Osteocyte (in vitro differentiated cells): ENCODE measurements at places on chromosomes 7 and 10. TPM values are rescaled to one million over a fixed set of nuclear protein-coding genes. Genes with fewer than 3 reads are reported as not detected.

- peaks cover 4% of the 10 kb centered on the region for H3K36me3 ChIP-seq
- H3K4me3 ChIP-seq: peak overlapping the region; percentile 60
- H3K4me1 ChIP-seq: peaks cover 65% of the 10 kb centered on the region
- DNase-seq: no peak
- H3K27me3 ChIP-seq: no peaks in the 10 kb centered on the region
- H3K27ac ChIP-seq: no peak overlapping the region
Observed at GRCh38 chr10:79244068-79244442, 103.2 kb upstream of the PPIF start.

GRCh38 chr10:11179516-11180105, 161.9 kb downstream of the CELF2 start:
- DNase-seq: no peak
- H3K4me3 ChIP-seq: no peak overlapping the region
- no peaks in the 10 kb centered on the region for H3K4me1 ChIP-seq
- no peak overlapping the region for H3K27ac ChIP-seq
- no peaks in the 10 kb centered on the region for H3K27me3 ChIP-seq

GRCh38 chr7:55109404-55110167, 90.8 kb downstream of the EGFR start:
- DNase-seq: no peak
- no peak overlapping the region for H3K4me3 ChIP-seq
- no peak overlapping the region for H3K27ac ChIP-seq
- no peaks in the 10 kb centered on the region for H3K36me3 ChIP-seq
- H3K4me1 ChIP-seq: peaks cover 40% of the 10 kb centered on the region

The TPK1 gene
- total RNA-seq: 4.2 and 5.6 TPM in 2 replicates

DNA sequence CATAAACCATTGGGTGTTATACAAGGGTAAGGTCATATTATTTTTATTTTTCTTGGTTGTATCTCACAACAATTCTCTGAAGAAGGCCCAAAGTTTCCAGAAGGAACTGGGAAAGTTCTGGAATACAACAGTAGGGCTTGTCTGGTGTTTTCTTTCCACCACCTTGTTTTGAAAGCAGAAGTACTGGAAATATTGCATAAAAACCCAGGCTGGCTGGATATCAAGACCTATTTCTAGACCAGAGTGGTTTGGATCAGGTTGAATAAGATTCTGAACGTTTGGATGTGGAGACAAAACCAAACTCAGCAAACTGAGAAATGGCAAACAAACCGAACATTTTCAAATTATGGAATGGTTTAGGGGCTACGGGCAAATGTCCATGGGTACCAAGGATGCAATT, 182.6 kb upstream of the FZD8 start:
- DNase-seq: no peak
- H3K27me3 ChIP-seq: peaks cover 18% of the 10 kb centered on the region
- H3K4me3 ChIP-seq: no peak overlapping the region
- peaks cover 20% of the 10 kb centered on the region for H3K4me1 ChIP-seq
- no peak overlapping the region for H3K27ac ChIP-seq
- no peaks in the 10 kb centered on the region for H3K36me3 ChIP-seq

DNA sequence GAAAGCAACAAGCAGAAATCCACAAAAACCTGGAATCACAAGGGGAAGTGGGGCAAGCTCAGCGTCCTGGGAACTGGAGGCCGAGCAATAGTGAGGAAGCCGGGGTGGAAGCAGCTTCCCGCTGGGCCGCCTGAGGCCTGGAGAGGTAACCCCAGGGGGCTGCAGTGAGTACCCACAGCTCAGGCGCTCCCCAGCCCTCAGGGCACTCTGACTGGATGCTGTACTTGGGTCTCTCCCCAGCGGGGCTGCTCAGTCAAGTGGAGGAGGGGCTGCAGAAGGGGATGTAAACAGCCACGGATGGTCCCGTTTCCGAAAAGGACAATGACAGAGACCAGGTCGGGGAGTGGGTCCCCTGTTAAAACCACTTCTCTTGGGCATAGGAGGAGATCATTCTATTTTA, 50.3 kb downstream of the SLIT1 start:
- H3K36me3 ChIP-seq: no peaks in the 10 kb centered on the region
- peaks cover 4% of the 10 kb centered on the region for H3K4me1 ChIP-seq
- no peak overlapping the region for H3K4me3 ChIP-seq
- no peak overlapping the region for H3K27ac ChIP-seq
- no peak for DNase-seq

DNA sequence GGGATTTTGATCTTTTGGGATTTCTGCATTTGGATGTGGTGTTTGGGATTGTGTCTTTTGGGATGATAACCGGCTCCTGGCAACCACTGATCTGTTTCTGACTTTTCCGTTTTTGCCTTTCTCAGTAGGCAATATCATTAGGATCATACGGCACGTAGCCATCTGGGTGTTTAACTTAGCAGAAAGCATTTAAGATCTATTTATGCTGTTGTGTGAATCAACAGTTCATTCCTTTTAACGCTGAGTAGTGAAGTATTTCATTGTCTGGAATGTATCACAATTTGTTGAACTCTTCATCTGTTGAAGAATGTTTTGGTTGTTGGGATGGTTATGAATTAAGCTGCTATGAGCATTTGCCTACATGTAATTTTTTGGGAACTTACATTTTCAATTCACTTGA, 459.6 kb downstream of the SDK1 start:
- no peak overlapping the region for H3K4me3 ChIP-seq
- no peak for DNase-seq
- H3K4me1 ChIP-seq: peaks cover 24% of the 10 kb centered on the region
- peak overlapping the region; percentile 27 for H3K27ac ChIP-seq
- H3K36me3 ChIP-seq: no peaks in the 10 kb centered on the region
- no peaks in the 10 kb centered on the region for H3K27me3 ChIP-seq

DNA sequence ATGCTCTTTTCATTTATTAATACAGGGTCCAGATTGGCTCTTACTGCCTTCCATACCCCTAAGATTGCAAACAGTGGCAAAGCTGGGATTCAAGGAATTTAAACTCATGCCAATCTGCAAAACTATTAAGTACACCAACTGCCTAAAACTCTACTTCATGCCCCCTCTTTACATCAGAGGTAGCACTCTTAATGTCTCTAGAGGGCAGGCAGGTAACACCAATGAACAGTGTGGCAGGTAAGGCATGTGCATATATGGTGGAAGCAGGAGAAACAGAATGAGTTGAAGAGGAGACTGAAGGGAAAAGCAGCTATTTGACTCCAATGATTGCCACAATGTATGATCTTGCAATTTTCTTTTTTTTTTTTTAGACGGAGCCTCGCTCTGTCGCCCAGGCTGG, 156.7 kb downstream of the BTAF1 start:
- H3K4me3 ChIP-seq: no peak overlapping the region
- H3K36me3 ChIP-seq: peaks cover 16% of the 10 kb centered on the region
- H3K4me1 ChIP-seq: peaks cover 2% of the 10 kb centered on the region

The TMEM176A gene
- not detected in 2 replicates for total RNA-seq

The FFAR4 gene
- not detected in 2 replicates for total RNA-seq

DNA sequence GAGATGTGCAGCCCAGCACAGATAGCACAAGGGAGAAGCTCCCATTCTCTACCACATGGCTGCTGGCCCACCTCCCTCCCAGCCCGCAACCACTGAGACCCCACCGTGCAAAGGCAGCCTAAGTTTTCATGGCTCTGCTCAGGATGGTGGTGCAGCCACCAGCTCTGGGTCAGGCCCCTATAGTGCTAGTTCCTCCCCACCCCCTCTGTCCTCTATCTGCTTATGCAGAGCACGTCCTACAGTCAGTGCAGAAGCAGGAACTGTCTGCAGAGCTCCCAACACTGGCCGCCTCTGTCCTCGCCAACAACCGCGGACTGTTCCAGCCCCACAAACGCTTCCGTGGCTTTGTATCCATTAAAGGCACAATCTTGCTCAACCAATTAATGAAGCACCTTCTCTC, 278.9 kb downstream of the GRID1 start:
- no peak overlapping the region for H3K27ac ChIP-seq
- H3K4me1 ChIP-seq: no peaks in the 10 kb centered on the region
- peak; percentile 57 for DNase-seq
- H3K27me3 ChIP-seq: no peaks in the 10 kb centered on the region

GRCh38 chr10:43671659-43672531, 23.2 kb upstream of the ZNF32 start:
- no peaks in the 10 kb centered on the region for H3K36me3 ChIP-seq
- DNase-seq: no peak
- no peak overlapping the region for H3K4me3 ChIP-seq
- H3K27me3 ChIP-seq: peaks cover 7% of the 10 kb centered on the region
- H3K4me1 ChIP-seq: peaks cover 3% of the 10 kb centered on the region

- H3K27me3 ChIP-seq: no peaks in the 10 kb centered on the region
- H3K4me1 ChIP-seq: no peaks in the 10 kb centered on the region
- peaks cover 33% of the 10 kb centered on the region for H3K36me3 ChIP-seq
- DNase-seq: peak; percentile 53
Observed at GRCh38 chr10:810351-810846, 120.9 kb upstream of the DIP2C start.

DNA sequence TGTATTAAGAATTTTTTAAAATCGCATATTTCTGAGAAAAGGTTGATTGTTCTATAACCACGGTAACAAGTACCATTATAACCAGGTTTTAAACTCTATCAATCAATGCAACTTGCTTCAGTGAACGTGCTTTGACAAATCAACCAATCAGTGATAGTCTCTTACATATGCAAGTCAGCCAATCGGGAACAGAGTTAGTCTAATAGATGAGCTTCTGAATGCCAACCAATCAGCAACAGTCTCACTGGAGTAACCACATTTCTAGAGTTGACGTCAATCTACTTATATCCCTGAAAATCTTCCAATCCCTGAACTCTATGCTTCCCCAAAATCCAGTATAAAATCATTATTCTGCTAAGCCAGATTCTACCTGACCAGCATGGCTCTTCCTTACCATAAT, 44.7 kb upstream of the TRUB1 start:
- H3K36me3 ChIP-seq: no peaks in the 10 kb centered on the region
- no peak for DNase-seq
- no peak overlapping the region for H3K27ac ChIP-seq
- H3K27me3 ChIP-seq: no peaks in the 10 kb centered on the region
- peaks cover 2% of the 10 kb centered on the region for H3K4me1 ChIP-seq

DNA sequence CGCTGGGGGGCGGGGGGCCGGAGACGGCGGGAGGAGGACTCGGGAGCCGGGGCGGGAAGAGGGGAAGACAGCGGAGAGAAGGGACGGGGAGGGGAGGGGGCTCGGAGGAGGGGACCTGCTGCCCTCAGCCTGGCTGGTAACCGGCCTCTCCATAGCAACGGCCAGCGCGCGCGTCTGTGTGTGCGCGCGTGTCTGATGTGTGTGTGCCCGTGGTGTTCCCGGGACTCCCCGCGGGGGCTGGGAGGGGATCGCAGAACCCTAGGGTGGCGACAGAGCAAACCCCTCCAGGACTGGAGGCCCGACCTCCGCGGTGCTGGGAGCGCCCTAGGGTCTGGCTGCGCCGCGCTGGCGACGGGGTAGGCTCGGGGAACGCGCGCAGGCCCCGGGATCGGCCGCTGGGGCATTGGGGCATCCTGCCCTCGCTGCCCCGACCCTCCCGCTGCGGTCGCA, 356.3 kb downstream of the DNAJB6 start:
- peaks cover 32% of the 10 kb centered on the region for H3K27me3 ChIP-seq
- H3K36me3 ChIP-seq: no peaks in the 10 kb centered on the region
- H3K4me1 ChIP-seq: peaks cover 9% of the 10 kb centered on the region
- no peak overlapping the region for H3K27ac ChIP-seq
- H3K4me3 ChIP-seq: no peak overlapping the region

The ACHE gene
- 1.5 and 2.2 TPM in 2 replicates for total RNA-seq

The WEE2 gene
- not detected in 2 replicates for total RNA-seq

DNA sequence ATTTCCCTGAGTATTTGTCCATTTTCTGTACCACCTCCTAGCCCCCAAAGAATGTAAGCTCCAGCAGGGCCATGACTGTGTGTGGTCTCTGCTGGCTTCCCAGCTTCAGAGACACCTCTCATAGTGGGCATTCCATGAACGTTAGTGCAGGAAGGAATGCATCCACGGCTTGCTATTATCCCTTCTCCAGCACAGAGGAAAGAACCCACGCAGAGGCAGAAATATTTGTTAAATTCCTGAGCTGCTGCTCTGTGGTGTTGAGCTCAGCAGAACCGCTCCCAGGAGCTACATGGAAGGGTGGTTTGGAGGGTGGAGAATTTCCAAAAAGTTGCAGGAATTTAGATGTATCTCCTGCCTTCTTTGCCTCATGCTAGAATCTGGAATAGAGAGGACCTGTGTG, 275.2 kb downstream of the POU6F2 start:
- H3K27me3 ChIP-seq: no peaks in the 10 kb centered on the region
- DNase-seq: no peak
- peak overlapping the region; percentile 29 for H3K27ac ChIP-seq
- peaks cover 27% of the 10 kb centered on the region for H3K4me1 ChIP-seq
- no peak overlapping the region for H3K4me3 ChIP-seq

The NRCAM gene
- total RNA-seq: 78.3 and 81.8 TPM in 2 replicates

The TAC1 gene
- not detected in 2 replicates for total RNA-seq

The TAF6 gene
- 62.8 and 63.9 TPM in 2 replicates for total RNA-seq

The NANOS1 gene
- total RNA-seq: 9.1 and 9.6 TPM in 2 replicates

The DGKI gene
- total RNA-seq: 3.0 and 3.1 TPM in 2 replicates

GRCh38 chr10:8365935-8366911, 311.7 kb downstream of the GATA3 start:
- H3K36me3 ChIP-seq: no peaks in the 10 kb centered on the region
- no peak overlapping the region for H3K4me3 ChIP-seq
- DNase-seq: no peak
- H3K27me3 ChIP-seq: no peaks in the 10 kb centered on the region
- no peaks in the 10 kb centered on the region for H3K4me1 ChIP-seq

DNA sequence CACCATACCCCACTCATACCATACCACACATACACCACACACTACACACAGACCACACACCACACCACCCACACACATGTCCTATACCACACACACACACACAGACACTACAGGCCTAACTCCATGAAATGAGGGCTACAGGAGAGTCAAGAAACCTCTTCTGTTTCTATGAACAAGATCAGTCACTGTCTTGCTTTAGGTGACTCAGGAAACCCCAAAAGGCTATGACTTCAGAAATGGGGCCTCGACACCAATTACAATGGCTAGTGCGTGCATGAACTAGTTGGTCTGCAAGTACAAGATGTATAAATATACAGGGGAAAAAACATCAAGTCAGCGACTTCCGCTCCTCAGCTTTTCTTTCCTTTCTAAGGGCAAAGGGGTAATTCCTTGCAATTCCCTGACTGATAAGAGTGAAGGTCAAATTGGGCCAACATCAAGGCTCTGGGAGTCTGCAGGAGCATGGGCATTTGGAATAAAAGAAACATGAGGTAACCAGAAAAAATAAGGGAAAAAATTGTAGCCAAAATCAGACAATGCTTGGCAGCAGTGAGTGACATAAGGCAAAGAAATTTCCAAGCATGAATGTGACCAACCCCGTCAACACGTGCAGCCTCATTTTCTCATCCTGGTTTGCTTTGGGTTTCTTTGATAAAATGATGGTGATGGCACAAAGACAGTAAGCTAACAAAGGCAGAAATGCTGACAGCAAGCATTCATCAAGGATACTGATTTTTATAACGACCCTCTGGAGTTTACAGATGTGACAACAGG, 1.5 kb downstream of the PKD1L1 start:
- no peak for DNase-seq
- no peaks in the 10 kb centered on the region for H3K36me3 ChIP-seq
- H3K4me1 ChIP-seq: peaks cover 27% of the 10 kb centered on the region
- no peak overlapping the region for H3K4me3 ChIP-seq
- H3K27me3 ChIP-seq: no peaks in the 10 kb centered on the region
